ENCODE measurements at places on chromosomes 3 and 15.

GRCh38 chr3:835096-835495 lies 257.7 kb upstream of the CNTN6 start:
- ATAC-seq = no peak

GRCh38 chr15:97840501-97840900 lies 120.0 kb upstream of the ARRDC4 start:
- no peak for ATAC-seq

- ATAC-seq = no peak
Observed at GRCh38 chr15:32878342-32878741, 160.5 kb downstream of the GREM1 start.

GRCh38 chr3:33006571-33007286 lies 55.3 kb downstream of the CCR4 start:
- ATAC-seq = no peak

GRCh38 chr15:94620632-94621031 lies 389.3 kb downstream of the MCTP2 start:
- no peak for ATAC-seq

DNA sequence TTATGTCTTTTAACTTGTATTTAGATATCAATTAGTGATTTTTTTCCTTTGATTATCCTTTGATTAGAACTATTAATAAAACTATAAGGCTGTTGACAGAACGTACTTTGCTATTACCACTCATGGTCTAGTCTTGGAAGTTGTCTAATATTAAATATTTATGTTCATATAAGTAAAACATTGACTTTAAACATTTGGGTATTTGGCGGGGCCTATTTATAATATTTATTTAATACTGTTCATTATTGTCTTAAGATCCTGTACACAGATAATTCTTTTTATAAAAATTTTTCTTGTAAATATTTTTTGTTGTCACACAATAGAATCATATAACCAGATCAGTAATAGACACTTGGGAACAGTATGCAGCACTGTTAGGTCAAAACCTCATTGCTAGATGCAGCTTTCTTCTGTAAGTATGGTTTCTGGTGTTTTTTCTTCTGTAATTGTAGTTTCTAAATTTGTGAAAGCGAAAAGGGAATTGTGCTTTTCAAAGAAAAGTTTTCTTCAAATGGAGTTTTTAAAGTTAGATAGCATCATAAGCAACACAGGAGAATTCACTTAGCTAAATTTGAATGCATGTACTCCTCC lies 93.4 kb downstream of the FNDC3B start:
- no peak for ATAC-seq

DNA sequence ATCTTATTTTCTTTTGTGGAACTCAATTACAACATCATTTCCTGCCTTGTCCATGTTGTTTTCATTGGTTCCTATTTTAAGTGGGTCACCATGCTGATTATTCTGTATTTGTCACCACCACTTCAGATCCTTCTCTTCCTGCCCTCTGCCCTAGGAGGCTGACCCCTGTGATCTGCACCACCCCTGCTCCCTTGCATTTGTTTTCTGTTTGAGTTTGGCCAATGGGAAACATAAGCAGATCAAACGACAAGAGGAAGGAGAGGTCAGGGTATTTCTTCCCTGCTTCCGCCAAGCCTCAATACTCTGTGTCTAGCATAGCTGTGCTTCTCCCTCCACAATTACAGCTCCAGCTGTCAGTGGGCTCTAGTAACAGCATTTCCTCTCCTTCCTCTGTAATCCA lies 71.6 kb downstream of the IMPG2 start:
- no peak for ATAC-seq

DNA sequence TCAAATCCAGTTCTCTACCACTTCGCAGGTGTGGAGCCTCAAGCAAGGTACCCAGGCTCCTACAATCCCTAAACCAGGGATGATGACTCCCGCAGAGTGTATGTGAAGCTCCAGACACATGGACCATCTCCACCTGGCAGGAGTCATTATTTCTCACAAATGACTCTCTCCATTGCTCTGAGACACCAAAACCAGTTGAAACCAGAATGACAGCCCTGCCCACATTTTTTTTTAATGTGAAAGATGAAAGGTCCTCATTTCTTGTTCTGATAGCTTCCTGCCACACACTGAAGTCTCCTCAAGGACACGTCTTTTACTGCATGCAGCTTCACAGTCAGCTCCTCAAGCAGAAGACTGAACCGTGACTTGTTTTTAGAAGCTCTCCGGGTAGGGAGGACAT lies 61.4 kb upstream of the ZBTB38 start:
- ATAC-seq = no peak

DNA sequence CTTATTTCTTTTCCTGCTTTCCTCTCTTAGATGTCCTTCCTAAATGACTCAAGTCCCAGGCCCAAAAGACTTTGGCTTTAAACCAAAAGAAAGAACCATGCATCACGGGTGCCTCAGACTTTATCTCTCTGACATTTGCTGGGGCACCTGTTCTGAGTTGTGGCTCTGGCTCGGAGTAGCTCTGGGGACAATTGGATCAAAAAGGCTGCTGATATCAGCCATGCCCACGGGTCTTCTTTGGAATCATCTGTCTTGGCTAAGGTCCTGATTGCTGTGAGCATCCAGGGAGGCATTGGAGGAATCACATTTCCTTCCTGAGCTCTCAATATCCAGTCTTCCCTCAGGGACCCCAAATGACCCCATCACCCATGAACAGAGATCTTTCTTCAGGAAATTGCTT lies 59.9 kb downstream of the CLSTN2 start:
- no peak for ATAC-seq

GRCh38 chr3:193010191-193010590 lies 92.5 kb upstream of the MB21D2 start:
- ATAC-seq = peak; percentile 39

DNA sequence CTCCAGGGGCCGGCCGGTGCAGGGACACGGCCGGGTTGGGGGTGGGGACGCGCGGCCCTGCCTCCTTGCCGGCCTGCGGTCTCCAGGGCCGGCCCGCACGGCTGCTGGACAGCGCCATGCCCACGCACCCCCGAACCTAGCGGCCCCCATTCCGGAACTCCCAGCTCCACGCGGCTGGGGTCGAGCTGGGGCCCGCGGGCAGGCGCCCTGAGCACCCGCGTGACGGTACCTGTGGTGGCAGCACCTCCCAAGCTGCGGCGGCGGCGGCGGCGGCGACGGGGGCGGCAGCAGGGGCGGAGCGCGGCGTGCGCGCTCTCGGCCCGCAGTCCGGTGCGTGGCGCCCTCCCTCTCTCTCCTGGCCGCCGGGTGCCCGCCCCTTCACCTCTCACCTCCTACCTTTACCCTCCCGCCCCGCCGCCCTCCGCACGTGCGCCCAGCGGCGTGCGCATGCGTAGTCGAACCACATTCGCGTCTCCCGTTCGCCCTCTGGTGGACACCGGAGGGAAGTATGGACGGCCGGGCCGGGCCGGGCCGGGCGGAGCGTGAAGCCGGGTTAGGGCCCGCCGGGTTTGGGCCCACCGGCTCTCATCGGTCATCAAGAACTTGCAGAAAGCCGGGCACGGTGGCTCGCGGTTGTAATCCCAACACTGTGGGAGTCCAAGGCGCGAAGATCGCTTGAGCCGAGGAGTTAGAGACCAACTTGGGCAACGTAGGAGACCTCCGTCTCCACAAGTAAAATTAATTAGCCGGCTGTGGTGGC lies at the start of gene SCAP:
Gene SCAP, minus strand, starts transcription at position 372 of the 760 bp plus-strand sequence. CDS start 32,948 bp downstream, outside the sequence.
- ATAC-seq = peak; percentile 98

DNA sequence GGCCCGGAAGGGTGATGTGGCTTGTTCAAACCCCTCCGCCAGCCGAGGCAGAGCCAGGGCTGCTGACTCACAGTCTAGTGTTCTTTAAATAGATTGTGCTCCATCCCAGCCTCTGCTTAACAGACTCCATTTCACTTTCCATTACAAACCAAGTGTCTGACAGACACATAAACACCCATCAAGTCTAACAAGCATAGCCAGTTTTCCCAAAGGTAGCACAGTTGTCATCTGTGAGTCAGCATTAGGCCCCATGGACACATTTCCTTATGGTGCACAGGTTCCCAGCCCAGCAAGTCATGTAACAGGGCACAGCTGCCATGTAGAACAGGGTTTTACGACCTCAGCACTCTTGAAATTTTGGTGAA lies 109.9 kb upstream of the RAP2B start:
- ATAC-seq = peak; percentile 83

- ATAC-seq = no peak
Observed at GRCh38 chr15:78347586-78348543, 7.7 kb downstream of the CRABP1 start.

DNA sequence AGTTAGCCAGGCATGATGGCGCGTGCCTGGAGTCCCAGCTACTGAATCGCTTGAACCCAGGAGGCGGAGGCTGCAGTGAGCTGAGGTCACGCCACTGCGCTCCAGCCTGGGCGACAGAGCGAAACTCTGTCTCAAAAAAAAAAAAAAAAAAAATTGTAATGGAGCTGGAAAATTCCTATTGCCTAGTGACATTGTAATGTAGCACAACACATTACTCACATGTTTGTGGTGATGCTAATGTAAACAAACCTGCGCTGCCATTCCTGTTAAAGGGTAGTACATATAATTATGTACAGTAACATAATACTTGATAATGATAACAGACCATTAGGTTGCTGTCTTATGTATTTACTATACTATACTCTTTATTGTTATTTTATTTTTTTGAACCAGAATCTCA lies 39.1 kb downstream of the KNL1 start:
- no peak for ATAC-seq

DNA sequence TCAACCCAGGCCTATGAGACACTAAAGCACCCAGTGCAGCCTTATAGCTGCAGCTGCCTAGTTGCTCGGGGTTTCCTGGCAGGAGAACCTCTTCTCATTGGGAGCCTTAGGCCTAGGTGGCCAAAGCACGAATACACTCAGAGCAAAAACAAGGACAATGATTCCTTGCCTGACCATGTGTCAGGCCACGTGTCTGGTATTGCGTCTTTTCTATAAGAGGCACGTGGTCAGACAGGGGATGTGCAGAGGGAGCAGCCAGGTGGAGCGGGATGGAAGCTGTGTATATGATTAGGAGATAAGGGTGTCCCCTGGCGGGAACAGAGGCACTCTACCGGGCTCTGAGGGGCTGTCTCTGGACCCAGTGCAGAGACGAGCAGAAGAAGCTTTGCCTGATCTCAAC lies 26.4 kb downstream of the SLC22A14 start:
- ATAC-seq = no peak

- no peak for ATAC-seq
Observed at GRCh38 chr3:193942516-193943055, 193.4 kb upstream of the HES1 start.

DNA sequence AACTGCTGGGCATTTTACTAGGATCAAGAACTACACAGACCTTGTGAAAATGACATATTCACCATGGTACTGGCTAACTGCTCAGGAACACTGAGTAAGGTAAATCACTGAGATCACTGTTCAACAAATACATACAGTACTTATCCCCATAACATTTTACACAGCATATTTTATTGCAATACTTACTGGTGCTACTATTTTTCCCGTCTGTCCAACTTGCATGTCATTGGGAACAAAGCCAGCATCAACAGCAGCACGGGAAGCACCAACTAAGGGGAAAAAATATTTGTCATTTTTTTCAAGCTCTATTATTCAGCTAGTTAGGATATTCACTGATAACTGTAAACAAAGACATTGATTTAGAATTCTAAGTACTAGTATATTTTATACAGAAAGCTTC lies 37.0 kb downstream of the ETFA start:
- ATAC-seq = no peak

DNA sequence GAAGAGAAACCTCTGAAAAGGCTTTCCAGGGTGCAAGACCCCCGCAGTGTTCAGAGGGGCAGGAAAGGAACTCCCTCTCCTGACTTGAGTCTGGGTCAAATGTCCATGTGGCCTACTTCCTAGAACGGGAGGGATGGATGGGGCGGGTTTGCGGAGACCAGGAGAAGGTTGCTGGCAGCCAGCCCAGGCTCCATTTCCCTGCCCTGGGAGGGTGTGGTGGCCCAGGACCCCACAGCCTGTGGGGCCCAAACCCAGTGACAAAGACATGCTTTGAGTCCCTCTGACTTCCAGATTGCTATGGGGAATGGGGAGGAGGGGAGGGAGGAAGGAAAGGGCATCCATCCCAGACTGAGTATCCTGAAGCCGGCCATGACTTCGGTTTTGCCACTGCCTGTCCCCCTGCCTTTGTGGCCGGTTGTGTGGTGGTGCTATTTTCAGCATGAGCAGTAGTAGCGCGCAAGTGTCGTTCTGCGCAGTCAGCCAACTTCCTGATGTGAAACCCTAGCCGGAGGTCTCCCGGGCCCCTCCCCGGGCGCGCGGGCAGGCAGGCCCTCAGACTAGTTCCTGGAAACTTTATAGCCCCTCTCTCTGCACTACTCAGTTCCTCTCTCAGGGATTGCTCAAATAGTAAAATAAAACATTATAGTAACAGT lies 24.4 kb downstream of the MAGEF1 start:
- no peak for ATAC-seq

DNA sequence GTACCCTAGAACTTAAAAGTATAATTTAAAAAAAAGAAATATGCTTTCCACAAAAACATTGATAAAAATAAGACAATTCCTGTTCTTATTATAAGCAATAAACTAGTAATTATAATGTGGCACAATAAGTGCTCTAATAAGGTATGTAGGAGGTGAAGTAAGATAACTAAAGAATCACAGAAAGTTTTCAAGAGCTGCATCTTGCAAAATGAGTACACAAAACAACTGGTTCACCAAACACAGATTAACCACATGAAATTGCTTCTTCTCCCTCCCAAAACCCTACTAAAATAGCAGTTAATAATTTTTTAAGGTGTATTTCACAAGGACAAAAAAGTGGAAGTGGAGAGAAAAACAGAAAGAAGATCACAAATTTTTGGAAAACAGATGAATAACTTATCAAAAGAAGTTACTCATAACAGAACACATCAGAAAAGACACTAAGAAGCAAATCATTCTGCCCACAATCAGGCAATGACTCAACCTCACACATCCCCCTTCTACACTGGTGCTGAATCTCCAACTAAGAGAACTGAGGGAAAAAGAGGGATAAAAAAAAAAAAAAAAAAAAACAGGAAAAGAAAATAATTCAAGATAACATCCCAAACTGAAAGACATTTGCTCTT lies 64.2 kb downstream of the TBC1D5 start:
- no peak for ATAC-seq

DNA sequence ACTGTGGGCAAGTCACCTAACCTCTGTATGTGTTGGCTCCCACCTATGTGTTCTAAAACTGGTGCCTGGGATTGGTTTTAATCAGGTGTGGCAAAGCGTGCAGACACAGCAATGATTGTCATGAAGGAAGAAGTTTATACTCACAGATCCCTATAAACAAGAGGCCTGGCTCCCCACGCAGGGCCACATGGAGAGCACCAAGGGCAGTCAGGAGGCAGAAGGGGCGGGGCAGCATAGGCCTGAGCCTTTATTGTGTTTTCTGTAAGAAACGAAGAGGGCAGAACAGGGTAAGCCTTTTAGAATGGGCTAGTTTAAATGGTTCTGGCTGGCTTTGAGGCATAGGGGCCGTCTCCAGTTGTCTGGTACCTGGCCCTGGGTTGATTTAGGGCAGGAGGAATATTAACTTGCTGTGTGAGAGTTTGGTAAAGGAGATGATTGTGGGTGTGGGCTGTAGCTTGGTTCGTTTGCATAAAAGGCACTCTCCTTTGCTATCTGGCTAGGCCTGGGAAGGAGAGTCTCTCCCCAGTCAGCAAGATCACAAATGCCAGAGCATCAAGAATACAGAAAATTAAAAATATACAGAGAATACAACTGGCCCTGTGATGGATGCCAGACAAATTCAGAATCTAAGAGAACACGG lies 2.2 kb upstream of the FBXW12 start:
- ATAC-seq = no peak

- no peak for ATAC-seq
Observed at GRCh38 chr15:38075466-38075865, 141.0 kb downstream of the TMCO5A start.

- no peak for ATAC-seq
Observed at GRCh38 chr3:187705164-187705563, 2.8 kb upstream of the RTP2 start.

Data from gastroesophageal sphincter (tissue), 4 donors.